ENCODE measurements at places on chromosomes 6 and 20.

DNA sequence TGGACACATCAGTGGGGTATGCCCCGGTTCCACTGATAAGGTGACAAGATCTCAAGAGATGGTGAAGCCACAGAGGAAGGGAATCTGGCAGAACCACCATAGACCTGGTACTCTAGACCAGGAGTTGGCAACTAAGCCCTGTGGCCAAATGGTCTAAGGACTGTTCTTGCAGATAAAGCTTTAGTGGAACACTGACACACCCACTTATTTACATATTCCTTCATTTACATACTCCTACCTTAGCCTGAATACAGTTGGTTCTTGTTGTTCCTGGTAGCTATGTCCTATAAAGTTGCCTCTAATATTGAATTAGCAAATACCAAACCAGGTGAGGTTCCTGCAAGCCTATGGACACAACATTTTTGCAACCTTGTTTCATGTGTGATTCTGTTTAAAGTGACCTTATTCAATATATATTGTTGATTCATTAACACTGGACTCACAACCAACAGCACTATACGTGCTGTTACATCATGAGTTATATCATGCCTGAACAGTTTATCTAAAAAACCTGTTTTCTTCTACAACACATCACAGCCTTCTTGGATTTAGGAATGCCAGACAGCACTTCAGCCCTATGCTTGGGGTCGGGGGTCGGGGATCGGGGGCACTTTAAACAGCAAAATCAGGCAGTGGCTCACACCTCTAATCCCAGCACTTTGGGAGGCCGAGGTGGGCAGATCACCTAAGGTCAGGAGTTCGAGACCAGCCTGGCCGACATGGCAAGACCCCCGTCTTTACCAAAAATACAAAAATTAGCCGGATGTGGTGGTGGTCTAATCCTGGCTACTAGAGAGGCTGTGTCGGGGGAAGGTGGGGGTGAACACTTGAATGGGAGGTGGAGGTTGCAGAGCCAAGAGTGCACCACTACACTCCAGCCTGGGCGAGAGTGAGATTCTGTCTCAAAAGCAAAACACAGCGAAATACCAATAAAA, 2.5 kb downstream of the CCDC167 start:
- no peak for DNase-seq

DNA sequence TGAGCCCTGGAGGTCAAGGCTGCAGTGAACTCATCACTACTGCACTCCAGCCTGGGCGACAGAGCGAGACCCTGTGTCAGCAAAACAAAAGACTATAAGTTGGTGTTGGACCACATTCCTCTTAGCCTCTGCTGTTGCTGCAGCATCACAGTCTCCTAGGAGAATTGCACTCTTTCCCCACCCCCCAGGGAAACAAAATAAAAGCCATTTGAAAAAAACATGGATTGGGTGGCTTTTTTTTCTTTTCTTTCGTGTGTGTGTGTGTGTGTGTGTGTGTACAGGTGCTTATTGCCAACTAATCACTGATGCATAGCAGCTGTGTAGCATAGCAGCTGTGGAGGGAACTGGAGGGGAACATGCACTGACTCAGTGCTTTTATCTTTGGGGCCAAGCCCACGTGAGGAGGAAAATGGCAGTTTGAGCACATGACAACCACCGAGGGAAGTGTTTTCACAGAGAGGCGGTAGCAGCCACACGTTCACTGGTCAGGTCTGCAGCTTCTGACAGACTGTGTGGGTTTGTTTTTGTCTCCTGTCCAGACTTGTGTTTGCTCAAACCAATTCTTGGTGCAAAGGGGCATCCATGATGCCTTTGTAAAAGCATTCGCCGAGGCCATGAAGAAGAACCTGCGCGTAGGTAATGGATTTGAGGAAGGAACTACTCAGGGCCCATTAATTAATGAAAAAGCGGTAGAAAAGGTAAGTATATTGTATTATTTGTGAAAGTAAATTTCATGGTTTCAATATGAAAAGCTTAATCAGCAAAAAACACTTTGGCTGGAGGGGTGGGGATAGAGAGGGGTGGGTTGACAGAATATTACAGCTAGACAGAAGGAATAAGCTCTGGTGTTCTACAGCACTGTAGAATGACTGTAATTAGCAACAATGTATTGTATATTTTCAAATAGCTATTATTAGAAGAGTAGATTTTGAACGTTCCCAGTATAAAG, 27.7 kb downstream of the ALDH5A1 start:
- DNase-seq = no peak

DNA sequence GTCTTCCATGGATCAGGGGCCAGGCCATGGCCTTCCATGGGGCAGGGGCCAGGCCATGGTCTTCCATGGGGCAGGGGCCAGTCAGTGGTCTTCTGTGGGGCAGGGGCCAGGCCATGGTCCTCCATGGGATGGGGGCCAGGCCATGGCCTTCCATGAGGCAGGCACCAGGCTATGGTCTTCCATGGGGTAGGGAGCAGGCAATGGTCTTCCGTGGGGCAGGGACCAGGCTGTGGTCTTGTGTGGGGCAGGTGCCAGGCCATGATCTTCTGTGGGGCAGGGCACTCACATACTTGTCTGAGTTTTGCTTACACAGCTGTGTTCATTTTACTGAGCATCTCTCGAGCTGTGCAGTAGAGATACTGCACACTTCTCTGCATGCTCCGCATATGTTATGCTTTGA, 57.3 kb upstream of the THBS2 start:
- DNase-seq = no peak

DNA sequence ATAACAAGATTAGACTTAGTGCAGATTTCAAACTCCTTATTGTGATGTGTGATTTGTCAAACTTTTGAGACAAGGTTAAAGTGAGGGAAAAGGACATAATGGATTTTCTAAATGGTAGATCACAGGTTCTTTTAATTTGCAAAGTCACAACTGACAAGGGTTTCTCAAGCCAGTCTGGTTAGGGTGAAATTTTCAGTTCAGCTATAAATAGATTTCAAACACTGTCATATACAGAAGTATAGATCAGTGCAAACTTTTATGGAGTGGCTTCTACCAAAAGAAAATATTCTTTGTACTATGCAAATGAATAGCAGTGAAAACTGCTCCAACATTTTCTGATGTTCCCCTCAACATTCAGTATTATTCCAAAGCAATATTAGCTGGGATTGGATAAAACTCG, 337.1 kb upstream of the MAN1A1 start:
- no peak for DNase-seq

DNA sequence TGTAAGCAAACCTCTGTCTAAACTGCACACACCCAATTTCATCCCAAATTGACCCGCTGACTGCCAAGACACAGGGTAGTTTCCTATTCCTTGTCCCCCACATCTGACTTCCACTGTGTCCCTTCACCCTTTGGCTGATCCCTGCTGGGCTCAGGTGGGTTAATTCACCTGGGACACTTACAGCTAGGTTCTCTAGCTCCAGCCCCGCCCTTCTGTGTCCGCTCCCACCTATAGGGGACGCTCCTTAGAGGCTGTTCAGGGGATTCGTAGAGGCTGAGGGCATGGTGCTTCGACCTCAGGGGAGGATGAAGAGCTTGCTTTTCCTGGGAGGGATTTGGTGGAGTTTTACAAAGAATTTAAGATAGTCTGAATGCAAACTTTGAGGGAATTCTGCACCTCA, 4.0 kb upstream of the CD93 start:
- DNase-seq = no peak

DNA sequence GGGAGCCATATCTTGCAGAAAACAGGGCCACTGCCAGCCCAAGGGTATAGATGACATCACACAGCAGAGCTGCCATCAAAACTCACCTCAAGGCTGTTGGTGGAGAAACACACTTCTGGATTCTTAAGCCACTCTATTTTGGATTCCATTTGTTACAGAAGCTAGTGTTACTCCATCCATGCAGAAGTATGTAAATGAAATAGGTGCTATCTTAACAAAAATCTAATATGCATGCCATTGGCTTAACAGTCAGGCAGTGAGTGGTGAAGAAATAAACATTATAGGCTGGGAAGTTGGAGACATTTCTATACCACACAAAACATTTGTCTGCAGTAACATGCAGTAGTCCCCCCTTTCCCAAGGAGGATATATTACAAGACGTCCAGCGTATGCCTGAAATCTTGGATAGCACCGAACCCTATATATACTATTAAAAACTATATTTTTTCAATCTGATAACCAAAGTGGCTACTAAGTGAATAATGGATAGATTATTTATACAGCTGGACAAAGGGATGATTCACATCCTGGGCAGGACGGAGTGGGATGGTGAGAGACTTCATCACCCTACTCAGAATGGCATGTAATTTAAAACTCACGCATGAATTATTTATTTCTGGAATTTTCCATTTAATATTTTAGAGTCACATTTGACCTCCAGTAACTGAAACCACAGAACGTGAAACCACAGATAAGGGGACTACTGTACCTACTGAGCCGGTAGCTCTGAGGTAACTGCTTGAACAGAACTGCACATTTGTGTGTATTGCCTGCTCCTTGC, 160.0 kb upstream of the PLN start:
- no peak for DNase-seq

- DNase-seq = peak; percentile 25
Observed at GRCh38 chr6:41974281-41974825, 32.7 kb upstream of the CCND3 start.

- DNase-seq = no peak
Observed at GRCh38 chr20:52779125-52779524, 193.0 kb upstream of the TSHZ2 start.

DNA sequence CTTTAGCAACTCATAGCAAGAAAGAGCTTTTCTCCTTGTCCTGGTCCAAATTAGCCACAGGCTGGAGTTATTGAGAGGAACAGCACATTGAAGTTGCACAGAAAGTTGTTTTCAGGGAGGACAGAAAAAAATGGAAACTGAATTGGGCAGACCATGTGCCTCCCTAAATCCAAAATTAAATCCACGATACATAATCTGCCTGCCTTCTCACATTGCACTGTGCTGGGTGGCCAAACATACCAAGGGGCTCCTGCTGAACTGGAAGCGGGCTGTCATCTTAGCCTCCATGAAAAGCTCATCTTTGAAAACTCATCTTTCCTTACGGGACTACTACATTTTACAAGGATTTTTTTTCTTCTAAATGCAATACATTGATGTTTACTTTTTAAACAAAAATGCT, 59.9 kb downstream of the TNFAIP3 start:
- no peak for DNase-seq

GRCh38 chr6:68082086-68082485, 553.0 kb upstream of the ADGRB3 start:
- DNase-seq = no peak

DNA sequence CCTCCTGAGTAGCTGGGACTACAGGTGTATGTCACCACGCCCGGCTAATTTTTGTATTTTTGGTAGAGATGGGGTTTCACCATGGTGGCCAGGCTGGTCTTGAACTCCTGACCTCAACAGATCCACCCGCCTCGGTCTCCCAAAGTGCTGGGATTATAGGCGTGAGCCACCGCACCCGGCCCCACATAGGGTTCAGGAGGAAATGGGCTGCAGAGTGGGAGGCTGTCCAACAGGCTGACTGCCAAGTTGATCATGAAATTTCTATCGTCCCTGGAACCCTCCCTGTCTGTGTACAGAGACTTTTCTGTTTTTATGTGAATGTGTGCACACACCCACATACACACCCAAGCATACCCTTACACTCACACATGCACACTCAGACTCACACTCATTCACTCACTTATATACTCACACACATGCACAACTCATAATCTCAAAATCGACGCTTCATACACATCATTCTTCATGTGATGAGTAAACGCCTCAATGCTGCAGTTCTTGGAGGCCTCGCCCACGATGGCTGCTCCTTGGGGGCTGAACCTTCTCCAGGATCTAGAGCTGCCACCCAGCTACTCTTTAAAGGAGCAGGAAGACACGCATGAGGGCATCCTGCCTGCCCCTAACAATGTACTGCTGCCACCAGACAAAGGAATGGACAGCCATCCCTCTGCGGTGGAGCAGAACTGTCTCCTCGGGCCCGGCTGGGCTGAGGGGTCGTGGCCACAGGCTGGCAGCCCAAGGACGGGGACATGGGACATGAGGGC, 35.6 kb downstream of the SUN5 start:
- DNase-seq = peak; percentile 68

DNA sequence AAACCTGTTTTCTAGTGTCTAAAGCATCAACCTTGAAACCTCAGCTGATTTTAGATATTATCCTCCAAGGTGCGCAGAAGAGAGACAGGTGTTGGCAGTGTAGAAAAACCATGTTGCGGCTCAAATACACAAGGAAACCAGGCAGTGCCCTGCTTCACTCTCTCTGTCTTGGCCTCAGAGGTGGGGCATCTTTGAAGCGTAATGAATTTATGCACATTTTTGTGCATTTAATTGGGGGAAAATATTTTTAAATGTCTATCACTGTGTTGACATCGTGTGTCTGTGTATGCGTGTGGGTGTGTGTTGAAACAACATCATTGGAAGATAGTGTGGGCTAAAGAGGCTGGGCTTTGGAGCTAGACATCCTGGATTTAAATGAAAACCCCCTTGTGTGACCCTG, 334.0 kb upstream of the CHD6 start:
- DNase-seq = no peak

DNA sequence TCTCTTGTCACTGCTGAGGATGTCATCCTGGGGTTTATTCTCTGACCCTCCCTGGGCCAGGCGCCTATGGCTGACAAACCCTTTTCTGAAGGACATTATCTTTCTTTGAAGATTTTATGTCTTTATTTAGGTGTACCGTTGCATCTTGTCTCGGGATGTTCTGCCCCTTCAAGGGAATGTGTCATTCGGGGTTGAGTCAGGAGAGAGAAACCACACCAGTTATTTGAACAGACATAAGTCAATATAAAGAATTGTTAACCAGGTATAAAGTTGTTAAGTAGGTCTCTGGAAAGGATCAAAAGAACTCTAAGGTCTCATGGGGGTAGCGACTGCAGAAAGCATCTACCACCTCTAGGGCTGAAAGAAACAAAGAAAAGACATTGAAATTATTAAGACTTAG, 8.2 kb upstream of the ELMO2 start:
- no peak for DNase-seq

- DNase-seq = peak; percentile 24
Observed at GRCh38 chr6:40586369-40587201, 579 bp downstream of the LRFN2 start.

DNA sequence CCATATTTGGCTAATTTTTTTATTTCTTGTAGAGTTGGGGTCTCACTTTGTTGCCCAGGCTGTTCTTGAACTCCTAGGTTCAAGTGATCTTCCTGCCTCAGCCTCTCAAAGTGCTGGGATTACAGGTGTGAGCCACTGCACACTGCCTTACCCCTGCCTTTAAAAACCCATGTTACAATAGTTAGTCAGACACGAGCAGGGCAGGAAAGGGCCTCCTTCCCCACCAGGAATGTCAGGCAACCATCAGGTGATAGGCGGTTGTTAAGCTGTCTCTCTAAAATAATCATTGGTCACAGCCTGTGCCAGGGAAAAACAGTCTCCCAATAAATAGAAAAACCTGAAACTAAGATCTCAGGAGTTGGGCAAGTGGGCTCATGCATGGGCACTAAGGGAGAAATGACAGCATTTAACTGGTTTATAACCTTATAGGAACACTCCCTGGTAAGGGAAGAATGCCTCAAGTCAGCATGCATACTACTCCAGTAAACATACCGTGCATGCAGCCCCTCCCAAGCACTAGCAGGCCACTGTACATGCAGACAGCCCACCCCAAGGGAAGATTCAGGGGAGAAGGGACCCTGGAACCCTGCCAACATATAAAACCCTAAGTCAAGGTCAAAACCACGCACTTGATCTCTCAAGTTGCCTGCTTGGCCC, 8.4 kb downstream of the OR2H2 start:
- no peak for DNase-seq

- no peak for DNase-seq
Observed at GRCh38 chr20:6768228-6769140, 998 bp downstream of the BMP2 start.

- peak; percentile 86 for DNase-seq
Observed at GRCh38 chr6:26327450-26328264, 37.3 kb upstream of the BTN3A2 start.

- no peak for DNase-seq
Observed at GRCh38 chr6:73873081-73873480, 177.1 kb downstream of the CD109 start.

Data from stimulated activated CD8-positive, alpha-beta memory T cell treated with anti-CD3 and anti-CD28 coated beads, Interleukin-4, amount 100 ng/mL, for 48 hours (primary cell).